ENCODE measurements at places on chromosomes 11 and 22.

DNA sequence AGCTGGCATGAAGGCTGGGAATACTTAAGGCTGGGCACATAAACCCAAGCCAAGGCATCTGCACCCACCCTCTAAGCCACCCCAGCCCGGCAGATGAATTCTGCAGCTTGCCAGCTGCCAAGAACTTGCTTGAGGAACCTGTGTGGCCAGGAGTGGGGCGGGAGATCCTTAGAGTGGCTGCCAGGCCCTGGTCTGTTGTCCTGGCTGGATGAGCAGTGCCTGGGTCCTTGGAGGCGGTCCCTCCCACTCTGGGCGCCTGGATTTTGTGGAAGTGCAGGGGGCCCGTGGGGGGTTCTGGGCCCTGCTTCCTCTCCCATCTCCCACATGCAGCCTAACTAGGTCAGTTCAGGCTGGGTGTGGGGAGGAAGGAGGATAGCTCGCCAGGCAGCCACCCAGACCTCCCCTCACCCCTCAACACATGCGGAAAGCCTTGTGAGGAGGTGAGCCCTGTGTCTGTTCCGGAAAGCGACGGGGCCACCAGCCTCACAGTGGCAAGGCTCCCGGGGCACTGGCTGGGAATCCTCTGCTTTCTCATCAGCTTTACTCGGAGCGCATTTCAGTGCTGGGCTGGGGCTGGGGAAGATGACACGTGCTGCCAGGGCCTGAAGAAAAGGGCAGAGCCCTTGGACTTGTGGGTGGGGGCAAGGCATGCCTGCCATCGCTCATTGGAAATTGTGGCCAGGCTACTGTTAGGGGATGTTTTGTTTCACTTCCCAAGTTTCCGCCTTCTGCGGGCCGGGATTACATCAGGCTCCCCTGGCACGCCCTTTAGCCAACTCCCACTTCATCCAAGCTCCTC lies 8.4 kb downstream of the DAGLA start:
- no peak for DNase-seq

- DNase-seq: no peak
Measured at GRCh38 chr11:118742304-118742703, 48.7 kb downstream of the DDX6 start.

DNA sequence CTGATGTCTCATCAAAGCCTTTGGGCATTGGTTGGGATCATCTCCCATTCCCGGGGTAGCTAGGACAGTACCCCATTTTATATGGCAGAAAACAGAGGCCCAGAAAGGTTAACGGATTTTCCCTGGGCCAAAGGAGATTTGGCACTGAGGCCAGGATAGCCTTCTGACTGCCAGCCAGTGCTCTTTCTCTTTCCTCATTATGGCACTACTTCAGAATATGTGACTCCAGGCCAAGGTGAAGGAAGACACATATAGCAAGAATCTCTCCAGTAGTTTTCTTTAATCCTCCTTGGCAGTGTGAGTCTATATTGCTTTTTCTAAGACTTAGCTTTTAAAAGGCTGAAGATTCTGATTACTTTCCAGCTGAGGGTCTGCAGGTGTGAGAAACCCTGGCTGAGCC lies 94.8 kb upstream of the AMOTL1 start:
- DNase-seq: no peak

- DNase-seq: no peak
Measured at GRCh38 chr22:30121960-30122359, 41.7 kb downstream of the HORMAD2 start.

DNA sequence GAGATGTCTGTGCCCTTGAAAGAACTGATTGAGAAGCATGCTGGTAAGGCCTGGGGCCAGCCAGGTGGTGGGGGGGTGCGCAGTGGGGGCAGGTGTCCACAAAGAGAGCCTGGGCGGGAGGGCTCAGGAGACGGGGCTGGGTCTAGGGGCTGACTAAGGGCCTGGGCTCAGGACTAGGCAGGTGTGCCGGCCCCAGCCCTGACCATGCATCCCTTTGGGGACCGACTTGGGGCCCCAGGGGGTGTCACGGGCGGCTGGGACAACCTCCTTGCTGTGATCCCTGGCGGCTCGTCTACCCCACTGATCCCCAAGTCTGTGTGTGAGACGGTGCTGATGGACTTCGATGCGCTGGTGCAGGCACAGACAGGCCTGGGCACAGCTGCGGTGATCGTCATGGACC lies 4.4 kb downstream of the NDUFV1 start:
- DNase-seq: no peak

GRCh38 chr22:25067851-25068421 lies 115.4 kb downstream of the KIAA1671 start:
- no peak for DNase-seq

GRCh38 chr11:65384301-65384889 lies 1.9 kb upstream of the SLC25A45 start:
- DNase-seq: no peak

GRCh38 chr11:77062924-77063323 lies 3.8 kb upstream of the CAPN5 start:
- DNase-seq: no peak

GRCh38 chr22:50236731-50237409 lies 8.0 kb downstream of the TUBGCP6 start:
- DNase-seq: no peak

DNA sequence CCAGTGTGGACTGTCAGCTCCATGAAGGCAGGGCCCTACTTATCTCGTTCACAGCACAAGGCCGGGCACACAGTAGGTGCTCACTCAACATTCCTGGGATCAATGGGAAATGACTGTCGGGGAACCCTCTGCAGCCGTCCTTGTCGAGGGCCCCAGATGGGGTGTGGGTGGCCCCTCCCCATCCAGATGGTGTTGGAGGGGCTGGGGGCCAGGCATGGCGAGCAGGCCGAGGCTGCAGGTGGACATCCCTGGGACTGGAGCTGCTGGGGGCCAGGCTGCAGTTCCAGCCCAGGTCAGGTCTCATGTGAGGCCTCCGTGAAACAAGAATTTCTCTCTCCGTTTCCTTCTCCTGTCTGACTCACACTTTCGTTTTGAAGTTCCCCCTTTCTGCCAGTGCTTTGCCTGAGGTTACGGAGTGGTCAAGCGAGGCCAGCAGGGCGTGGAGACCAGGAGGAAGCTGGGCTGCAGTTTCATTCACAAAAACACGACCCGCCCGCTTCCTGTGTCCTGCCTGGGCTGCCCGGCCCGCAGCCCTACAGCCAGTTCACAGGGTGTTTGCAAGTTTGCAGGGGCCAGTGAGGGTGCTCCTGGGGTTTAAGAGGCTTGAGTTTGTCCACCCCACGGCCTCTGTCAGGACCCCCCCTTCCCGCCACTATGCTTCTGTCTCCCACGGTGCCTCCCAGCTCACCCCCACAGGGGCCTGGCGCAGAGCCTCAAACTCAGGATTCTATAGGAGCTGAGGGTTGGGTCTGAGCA lies 4.5 kb downstream of the MYEOV start:
- DNase-seq: peak; percentile 14

- no peak for DNase-seq
Measured at GRCh38 chr11:12198251-12199222, 88.1 kb downstream of the MICAL2 start.

- DNase-seq: no peak
Measured at GRCh38 chr11:72466410-72466809, 32.1 kb upstream of the CLPB start.

DNA sequence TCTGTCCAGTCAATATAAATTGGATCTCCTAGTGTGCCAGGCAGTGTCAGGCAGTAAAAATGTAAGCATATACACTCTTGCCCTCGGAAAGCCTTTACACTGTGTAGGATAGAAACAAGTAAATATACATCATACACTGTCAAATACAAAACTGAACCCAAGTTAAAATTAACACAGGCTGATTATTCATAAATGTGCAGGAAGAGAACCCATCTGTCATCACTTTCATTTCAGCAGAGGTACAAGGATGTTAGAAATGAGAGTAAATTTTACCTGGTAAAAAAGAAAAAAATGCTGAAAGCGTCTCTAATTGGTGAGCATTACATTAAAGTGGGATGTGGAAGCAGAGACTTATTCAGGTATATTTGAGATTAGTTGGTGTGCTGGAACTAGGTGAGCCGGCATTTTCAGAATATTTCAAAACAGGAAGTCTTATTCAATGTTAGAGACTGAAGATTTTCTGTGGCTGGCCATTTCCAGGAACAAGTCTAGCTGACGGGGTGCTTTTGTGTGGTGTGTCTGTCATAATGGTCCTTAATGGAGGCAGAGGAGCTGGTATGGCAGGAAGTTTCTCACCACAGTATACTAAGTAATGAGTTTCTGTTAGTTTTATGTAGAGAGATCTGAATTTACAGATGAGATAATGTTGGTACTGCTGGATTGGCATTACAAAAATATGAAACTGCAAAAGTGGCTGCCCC lies 192.6 kb downstream of the CASP12 start:
- DNase-seq: no peak

DNA sequence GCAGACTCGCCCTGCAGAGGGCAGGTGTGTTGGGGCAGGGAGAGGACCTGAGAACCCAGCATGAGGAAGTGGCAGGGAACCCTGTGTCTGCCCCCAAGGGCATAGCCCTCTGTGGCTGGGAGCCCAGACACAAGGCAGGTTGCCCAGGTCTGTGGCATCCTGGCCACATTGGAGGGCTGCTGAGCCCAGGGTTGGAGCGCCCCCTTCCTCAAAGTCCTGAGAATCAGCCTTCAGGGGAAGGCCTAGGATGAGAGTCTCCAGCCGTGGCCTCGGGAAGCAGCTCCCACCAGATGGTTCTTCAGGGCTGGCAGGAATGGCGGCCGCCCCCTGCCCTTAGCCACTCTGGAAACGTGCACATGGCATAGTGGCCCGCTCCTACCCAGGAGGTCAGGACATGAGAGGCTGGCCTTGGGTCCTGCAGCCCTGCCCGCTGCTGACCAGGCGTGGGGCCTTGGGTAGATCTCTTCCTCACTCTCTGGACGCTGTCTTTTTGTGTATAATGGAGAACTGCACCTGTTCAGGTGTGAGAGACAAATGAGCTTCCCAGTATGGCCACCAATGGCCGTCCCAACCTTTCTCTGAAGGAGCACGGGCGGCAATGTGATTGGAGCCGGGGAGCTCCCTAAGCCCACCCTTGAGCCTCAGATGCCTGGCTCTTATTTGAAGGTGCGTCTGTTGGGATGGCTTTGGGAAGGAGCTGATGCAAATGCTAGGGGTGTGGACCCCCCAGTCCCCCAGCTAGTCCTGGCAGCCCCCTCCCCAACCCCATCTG lies 4.6 kb upstream of the CDC42BPG start:
- DNase-seq: no peak

GRCh38 chr11:76838678-76839068 lies 22.0 kb upstream of the ACER3 start:
- DNase-seq: peak; percentile 14

DNA sequence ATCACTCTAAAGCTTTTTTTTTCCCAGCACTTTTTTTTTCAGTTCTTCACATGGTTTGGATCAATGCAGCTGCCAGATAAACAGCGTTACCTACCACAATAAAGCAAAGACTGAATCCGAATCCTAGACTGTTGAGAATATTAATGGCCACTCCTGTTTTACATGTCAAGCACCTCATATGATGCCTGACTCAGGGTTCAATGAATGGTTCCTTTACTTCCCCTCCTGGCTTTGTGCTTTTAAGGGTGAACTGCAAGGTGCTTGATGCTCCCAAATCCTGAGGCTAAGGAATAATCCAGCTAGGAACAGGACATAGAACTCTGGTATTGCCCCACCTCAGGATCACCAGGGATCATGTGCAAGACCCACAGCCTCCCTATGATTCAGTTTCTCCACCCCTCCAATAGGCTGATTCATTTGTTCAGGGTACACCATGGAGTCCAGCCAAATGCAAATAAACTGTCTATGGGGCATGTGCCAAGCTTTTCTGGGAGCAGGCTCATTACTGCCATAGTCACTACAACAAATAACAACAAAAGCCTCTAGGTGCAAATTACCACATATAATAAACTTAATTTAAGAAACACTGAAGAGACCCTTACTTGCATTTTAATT lies 104.3 kb downstream of the GAB2 start:
- DNase-seq: no peak

DNA sequence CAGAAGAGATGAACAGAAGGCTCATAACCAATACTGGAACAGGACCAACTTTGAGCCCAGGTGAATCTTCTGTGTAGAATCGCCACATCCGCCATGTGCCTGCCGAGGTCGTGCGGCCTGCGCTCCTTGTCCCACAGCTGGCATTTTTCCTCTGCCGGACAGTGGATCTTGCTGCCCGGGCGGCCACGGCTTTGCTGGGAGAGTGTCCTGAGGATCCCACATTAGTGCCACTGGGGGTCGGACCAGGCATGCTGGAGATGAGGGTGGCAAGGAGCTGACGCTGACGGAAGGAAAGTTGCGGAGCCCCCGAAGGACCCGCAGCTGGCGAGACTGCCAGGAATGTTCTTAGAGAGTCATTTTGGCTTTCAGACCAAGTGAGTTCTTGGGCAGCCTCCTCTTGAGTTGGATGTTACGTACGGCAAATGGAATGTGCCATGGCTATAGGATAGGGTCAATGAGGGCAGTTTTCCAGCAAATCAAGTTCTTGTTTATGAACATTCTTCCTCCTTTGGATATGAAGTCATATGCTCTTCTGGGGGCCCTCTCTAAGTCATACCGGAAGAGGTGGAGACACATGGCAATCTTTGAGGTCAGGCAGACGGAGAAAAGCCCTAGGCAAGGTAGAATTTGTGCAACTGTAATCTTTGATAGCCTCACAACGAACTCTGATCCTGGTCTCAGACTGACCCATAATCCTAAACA lies 57.4 kb upstream of the NUP160 start:
- peak; percentile 25 for DNase-seq

GRCh38 chr11:69842746-69843528 lies 23.7 kb upstream of the FGF3 start:
- no peak for DNase-seq

- no peak for DNase-seq
Measured at GRCh38 chr11:1742371-1742770, 8.0 kb downstream of the IFITM10 start.

DNA sequence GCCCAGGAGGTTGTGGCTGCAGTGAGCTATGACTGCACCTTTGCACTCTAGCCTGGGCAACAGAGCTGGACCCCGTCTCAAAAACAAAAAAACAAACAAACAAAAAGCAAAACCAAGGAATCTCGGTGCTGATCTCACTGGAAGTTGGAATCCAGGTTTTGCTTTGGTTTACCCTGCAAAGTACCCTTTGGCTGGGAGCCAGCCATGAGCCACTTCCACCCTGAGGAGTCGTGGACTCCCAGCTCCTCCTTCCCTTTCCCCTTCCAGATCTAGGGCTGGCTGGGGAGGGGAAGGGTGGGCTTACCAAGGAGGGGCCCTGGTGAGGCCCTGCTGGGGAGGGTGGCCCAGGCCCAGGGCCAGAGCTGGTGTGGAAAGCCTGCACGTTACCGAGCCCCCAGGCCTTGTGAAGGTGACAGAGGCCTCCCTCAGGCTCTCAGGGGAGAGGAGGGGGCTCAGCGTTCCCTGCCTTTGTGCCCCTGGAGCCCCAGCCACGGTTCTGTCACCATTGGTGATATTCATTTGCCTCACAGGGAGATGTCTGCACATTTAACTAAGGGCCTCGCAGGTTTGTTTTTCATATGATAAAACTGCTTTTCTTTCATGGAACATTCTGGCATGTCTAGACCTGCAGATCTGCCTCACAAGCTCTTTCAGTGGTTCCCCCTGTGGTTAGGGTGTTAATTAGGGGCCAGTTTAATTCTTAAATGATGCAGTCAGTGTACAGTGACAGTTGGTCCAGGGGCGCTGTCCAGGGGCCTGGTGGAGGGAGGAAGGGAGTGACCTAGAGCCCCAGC lies 29.0 kb downstream of the FBLN1 start:
- no peak for DNase-seq
